ENCODE measurements at places on chromosomes 13 and 19.

GRCh38 chr19:5130371-5131030 is 161.6 kb downstream of the KDM4B start:
- no peak for DNase-seq

- DNase-seq, result no peak
These were observed 1.6 kb downstream of the RASIP1 start for GRCh38 chr19:48738557-48739403.

DNA sequence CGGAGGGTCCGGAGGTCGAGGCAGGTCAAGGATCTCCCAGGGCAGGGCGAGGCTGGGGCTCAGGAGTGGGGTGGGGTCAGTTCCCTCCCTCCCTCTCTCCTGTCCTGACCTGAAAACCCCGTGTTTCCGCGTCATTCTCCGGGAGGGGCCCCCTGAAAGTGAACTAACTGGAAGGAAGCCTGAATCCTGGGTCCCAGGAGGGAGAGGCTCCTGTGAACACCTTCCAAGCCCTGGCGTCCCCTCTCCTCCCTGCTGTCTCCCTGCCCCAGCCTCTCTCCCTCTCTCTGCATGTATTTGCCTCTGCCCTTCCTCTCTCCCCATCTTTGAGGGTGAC is 741 bp upstream of the CADM4 start:
- DNase-seq, result no peak

DNA sequence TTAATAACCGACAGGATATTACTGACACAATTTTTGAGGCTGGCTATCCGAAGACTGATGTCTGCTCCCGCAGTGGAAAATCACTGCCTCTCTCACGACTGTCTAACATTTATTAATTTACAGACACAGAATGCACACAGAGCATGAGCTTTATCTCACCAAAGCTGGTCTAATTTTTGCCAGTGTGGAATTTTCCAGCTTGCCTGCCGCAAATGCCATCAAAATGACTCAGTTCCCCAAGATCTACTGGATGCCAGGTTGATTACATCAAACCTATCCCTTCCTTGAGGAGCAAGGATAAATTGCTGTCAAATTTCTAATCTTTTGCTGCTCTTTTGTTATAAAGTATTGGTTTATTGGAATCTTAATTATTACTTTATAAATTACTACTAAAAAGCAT is 1775.1 kb upstream of the PCDH20 start:
- DNase-seq, result no peak

Measured in SK-N-MC (cell line).